ENCODE measurements at places on chromosomes 3 and 15.

DNA sequence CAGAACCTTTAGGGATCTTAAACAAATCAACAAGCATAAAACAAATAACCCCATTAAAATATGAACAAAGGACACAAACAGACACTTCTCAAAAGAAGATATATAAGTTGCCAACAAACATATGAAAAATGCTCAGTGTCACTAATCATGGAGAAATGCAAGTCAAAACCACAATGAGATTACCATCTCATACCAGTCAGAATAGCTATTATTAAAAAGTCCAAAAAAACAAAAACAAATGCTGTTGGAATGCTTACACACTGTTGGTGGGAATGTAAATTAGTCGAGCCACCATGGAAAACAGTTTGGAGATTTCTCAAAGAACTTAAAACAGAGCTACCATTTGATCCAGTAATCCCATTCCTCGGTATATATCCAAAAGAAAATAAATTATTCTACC is 423.6 kb downstream of the OTOL1 start:
- DNase-seq = no peak

GRCh38 chr3:113890256-113890900 is 51.8 kb downstream of the GRAMD1C start:
- no peak for DNase-seq

GRCh38 chr3:22380253-22380652 is 629.2 kb upstream of the ZNF385D start:
- no peak for DNase-seq

GRCh38 chr3:39980058-39980457 is 170.6 kb downstream of the MYRIP start:
- no peak for DNase-seq

DNA sequence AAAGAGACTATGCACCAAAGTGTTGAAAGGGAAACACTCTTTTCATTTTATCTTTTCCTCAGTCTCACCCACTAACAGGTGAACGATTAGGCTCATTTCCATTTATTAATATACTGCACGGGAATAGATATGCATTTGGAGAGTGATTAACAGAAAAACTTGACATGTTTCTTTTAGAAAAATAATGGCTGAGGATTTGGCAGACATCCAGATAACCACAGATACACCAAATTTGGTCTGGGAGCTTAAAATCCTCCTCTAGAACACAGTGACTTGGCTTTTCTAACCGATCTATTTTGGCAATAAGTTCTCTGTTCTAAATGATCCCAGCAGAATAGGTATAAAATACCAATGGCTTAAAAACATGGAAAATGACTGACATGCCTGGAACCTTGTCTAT is 459.3 kb upstream of the SGO1 start:
- no peak for DNase-seq

- no peak for DNase-seq
Measured at GRCh38 chr15:51754267-51754666, 2.9 kb downstream of the TMOD2 start.

DNA sequence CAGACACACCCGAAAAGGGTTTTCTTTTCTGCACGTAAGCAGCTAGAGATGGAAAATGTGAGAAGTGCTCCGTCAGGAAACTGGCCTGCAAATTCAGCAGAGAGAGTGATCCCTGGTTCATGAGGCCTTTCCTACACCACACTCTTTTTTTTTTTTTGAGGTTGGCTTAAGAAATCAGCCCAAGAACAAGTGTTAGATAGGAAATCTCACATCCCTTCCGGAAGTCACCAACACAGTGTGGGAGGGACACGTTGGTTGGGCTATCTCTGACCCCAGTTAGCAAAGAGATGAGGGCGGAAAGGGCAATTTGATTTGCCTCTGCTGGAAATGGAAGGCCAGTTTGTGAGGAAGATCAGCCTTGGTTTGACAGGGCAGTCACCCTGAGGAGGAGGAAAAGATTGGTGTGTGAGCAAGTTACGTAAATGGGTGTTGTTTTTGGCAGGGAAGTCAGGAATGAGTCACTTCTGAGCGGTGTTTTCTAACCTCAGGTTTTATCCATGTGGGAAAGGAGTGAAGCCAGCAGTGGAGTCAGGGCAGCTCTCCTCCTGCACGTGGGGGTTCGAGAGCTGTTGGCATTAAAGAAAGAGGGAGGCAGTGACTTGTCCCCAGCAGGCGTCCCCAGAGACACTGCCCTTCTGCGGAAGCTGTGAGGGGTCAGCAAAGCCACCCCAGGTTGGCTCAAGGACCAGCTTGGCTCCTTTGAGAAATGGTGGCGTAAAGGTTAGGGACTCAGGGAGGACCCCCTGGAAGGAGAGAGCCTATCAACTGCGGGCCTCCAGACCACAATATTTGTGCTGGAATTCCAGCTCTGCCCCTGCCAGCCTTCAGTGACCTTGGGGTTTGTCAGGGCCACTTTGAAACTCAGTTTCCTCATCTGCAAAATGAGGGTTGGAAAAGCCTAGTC is 237.6 kb upstream of the BHLHE40 start:
- DNase-seq = no peak

DNA sequence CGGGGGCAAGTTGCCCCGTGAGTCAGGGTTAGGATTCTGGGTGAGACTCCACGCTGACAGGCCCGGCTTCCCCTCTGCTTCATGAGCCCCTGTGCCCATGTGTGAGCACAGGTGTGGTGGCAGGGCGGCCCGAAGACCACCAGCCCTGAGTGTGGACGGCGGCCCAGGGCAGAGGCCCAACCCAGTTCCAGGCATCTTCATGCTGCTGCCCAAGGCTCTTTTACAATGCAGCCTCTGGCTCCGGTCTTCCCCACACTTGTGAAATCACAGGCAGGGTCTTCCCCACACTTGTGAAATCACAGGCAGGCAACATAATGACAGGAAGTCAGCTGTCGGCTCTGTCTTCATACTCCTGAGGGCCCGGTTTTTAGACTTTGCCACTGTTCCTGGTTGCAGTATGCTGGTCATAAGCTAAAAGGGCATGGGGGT is 78.8 kb downstream of the AAGAB start:
- DNase-seq = no peak

- no peak for DNase-seq
Measured at GRCh38 chr3:187821616-187822317, 76.5 kb upstream of the BCL6 start.

- no peak for DNase-seq
Measured at GRCh38 chr3:149209431-149209830, 12.2 kb downstream of the CP start.

GRCh38 chr3:169914321-169914720 is 2.9 kb downstream of the SAMD7 start:
- DNase-seq = no peak

DNA sequence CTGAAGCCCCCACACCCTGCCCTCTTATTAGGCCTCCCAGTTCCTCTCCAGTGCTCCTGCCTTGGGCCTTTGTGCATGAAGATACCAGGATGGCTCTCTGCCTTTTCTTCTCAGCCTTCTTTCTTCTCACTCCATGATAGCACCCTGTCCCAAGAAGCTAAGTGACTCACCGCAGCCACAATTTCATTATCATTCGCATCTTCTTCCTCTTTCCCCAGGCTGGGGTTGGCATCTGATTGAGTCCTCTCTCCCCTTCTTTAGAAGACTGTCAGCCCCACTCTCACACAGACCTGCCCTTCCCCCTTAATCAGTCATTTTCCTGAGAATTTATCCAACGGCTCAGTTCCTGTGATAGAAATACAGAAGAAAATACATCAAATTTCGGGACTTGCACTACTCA is 102.0 kb downstream of the STAC start:
- no peak for DNase-seq

DNA sequence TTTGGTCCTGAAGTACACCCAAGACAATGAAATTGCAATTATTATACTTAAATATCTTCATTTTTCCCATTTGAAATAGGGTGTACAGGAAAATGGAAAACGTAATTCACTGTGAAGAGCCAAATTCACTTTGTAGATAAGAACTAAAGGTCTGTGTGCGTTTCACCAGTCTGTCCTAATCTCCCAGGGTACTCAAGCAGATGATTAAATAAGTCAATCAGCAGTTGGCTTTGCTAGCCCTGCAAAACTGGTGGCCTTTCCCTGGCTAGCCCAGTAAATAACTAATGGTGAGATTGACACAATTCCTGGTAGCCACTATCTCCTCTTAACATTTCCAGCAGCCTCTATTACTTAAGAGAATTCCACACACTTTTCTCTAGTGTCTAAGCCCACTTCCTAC is 389.3 kb downstream of the TBL1XR1 start:
- DNase-seq = no peak

DNA sequence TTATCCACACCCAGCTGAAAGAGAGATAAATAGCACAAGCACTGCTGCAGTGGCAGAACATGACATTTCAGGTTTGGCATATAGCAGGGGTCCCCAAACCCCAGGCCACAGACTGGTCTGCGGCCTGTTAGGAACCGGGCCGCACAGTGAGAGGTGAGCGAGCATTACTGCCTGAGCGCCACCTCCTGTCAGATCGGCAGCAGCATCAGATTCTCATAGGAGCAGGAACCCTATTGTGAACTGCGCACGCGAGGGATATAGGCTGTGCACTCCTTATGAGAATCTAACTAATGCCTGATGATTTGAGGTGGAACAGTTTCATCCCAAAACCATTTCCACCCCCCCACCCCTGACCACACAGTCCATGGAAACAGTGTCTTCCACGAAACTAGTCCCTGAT is 54.6 kb downstream of the CCR4 start:
- no peak for DNase-seq

GRCh38 chr3:165895919-165896318 is 58.7 kb upstream of the BCHE start:
- DNase-seq = no peak

- no peak for DNase-seq
Measured at GRCh38 chr15:74385733-74386132, 18.3 kb upstream of the CYP11A1 start.

DNA sequence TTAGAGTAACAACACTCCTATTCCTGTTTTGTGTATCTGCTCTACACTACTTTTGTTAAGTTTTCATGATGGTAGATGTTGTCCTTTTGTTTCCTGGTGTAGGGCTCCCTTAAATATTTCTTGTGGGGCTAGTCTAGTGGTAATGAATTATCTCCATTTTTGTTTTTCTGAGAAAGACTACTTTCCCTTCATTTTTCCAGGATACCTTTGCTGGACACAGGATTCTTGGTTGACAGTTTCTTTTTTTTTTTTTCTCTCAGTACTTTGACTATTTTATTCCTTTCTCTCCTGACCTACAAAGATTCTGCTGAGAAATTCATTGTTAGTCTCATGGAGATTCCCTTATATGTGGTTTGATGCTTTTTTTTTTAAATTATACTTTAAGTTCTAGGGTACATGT is 37.9 kb downstream of the FAIM start:
- DNase-seq = no peak

DNA sequence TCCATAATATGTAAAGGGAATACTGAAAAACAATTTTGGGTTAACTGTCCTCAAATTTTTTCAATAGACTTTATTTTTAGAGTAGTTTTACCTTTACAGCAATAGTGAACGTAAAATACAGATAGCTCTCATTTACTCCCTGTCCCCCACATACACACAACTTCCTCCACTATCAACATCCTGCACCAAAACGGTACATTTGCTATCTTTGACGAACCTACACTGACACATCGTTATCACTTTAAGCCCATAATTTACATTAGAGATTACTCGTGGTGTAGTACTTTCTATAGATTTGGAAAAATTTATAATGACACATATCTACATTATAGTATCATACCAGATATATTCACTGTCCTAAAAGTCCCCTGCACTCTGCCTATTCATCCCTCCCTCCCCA is 16.9 kb upstream of the P2RY1 start:
- no peak for DNase-seq

DNA sequence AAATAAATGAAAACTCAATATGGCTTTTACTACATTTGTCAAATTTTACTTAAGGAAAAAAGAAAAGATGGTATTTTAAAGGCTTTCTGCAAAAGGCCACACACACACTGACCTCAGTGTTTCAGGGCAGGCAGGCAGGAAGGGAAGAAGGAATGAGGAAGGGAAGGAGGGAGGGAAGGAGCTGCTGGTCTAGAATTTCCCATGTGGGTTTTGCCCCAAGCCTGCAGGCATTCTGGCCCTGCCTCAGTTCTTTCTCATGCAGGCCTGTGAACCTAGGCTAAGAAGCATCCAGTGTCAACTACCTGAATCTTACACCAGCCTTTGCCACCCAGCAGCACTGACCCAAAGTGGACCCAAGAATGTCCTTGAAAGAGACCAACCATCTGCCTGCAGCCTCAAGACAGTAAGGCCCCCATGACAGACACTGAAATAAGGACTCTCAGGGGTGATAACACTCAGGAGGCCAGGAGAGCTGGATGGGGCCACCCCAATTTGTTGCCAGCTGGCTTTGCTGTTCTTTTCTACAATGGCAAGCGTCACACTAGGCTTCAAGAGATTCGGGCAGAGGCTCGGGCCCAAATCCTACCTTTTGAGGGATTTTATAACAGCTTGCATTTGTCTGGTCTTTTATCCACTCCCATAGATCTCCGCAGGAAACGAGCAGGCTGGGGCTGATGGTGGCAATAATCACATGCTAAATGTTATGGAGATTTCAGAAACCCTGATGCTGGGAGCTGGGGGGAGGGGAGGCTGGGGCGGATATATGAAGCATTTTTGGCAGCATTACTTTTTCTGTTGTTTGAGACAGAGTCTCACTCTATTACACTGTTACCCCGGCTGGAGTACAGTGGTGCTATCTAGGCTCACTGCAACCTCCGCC is 51.4 kb downstream of the XXYLT1 start:
- no peak for DNase-seq

DNA sequence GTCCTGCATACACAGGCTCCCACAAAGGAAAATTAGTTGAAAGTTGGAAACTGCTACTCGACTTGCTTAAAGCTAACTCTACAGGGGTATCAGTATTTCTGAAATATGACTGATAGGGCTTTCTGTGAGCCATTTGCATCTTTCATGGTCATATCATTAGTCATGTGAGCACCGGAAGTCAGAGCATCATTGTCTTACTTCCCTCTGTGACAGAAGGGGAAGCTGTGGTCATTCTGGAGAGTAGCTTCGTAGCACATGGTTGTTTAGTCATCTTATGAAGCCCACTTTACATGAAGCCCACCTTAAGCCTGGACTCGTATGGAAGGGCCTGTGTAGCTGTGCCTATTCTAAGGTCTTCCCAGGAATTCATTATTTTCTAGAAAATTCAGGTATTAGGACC is 69.0 kb downstream of the COL6A5 start:
- DNase-seq = no peak

- no peak for DNase-seq
Measured at GRCh38 chr3:106010829-106011228, 142.0 kb upstream of the CBLB start.

DNA sequence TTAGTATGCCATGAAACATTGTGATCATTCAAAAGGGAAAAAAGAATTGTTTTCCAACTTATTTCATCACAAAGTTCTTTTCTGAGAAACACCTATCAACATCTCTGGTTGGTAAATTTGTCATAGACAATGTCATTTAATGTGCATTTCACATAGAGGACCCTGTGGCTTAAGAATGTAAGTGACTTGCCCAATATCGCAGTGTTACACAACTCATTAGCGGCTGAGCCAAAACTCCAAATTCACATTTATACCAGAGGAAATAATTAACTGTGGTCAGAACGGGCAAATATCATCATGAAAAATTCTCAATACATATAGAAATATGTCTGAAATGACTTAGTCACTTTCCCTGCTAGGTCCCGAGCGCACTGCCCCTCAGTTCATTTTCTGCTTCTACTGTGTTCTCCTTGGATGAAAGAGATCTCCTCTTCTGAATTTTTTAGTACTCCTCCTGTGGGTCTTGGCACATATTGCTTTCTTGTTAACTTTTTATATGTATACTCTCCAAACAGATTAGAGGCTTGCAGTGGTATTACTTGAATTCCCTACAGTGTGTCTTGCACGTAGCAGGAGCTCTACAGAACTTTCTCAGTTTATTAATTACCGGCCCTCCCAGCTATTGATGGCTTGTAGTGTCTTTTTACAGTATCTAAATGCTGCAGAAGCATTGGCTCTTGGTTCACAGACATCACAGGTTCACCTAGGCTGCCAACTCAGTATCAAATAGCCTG is 33.1 kb downstream of the PTX3 start:
- DNase-seq = no peak

Data from GM12892 (cell line).